Inflammatory macrophage (primary cell): ENCODE measurements at places on chromosomes 7 and 10.

DNA sequence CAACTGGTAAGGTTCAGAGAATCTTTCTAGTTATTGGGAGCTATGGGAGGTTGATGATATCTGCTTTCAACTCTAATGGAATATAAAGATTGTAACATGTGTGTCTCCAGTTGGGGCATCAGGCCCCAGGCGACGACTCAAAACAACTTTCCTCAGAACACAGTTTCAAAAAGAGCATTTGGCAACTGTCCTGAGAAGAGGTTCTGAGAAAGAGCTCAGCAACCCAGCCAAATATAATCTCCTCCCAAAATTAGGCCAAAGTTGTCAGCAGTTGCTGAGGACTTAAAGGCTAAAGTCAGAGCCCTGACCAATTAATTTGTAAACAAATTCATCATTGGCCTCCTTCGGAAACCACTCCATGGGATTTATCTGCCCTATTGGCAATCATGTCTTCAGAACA, 251.1 kb upstream of the NFE2L3 start:
- no peak for DNase-seq

DNA sequence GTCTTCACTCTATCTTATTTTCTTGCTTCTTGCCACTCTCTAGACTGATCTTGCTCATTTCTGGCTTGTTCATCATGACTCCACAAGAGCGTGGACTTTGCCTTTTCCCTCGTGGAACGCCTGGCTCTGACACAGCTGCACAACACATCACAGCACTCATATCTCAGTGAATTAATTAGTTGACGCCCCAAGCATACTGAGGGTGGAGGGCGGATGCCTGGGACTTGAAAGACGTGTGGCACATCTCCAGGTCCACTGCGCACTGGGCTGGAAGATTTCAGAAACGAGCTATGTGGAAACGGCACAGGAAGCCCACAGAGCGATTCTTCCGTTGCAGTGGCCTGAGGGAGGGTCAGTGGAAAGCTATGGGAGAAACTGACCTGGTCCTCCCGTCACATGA, 23.6 kb upstream of the PLEKHA1 start:
- no peak for DNase-seq

DNA sequence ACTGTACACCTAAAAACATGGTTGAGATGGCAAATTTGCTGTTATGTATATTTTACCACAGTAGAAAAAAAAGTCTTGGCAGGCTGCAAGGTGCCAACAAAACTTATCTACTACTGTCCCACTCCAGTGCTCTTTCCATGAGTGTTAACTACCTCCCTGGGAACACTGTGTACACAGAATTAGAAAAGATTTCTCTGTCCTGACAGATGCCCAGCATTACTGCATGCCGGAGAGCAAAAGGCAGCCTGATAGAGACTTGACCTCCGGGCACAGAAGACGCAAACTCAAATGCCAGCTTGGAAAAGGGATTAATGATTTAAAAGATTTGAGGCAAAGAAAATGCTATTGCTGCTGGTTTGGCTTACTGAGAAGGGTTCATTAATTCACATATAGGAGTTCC, 228.8 kb downstream of the TMEM178B start:
- DNase-seq = no peak

- DNase-seq = no peak
Measured at GRCh38 chr7:134527979-134528371, 608 bp downstream of the AKR1B10 start.

DNA sequence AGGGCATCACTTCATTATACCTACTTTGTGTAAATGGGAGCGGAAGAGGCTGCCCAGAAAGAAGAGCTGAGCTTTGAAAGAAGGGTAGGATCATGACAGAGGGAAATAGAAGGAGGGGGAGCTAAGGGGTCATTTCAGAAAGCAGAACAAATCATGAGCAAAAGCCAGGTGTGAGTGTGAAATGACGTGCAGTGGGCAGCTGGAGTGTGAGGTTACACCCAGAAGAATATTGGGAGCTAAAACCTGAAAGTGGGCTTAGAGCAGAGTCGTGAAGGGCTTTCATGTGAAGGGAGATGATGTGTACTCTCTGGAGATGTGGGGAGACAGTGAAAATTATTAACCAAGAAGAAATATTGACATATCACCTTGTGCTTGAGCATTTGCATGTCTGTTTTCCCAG, 245.0 kb upstream of the YAE1 start:
- DNase-seq = no peak
